Nephron progenitor cell (in vitro differentiated cells): ENCODE measurements at places on chromosomes 5 and 9.
A peak's percentile ranks its signal among the peaks of the same experiment; 100 is the strongest.

- no peak for DNase-seq
Measured at GRCh38 chr5:115733607-115734006, 82.9 kb downstream of the CDO1 start.

DNA sequence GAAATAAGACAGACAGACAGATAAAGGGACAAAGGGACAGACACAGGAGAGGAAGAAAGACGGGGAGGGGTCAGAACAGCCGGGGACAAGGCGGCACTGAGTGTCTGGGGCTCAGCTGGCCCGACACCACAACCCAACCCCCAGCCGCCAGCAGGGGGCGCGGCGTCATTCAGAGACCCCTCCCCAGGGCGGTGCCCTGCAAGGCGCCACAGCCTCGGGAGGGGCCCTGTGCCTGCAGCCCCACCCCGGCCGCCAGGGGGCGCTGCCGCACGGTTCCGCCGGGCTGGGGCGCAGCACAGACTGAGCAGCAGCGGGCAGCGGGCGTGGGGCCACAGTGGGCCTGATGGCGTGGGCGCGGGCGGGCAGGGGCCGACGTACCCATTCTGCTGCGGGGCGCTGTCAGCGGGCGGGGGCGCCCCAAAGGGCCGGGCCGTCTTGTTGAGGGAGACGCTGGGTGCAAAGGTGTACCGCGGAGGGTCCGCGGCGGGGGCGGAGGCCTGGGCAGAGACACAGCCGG, 5.9 kb downstream of the PDLIM7 start:
- peak; percentile 95 for DNase-seq

GRCh38 chr5:80866371-80866770, 93.8 kb upstream of the RASGRF2 start:
- DNase-seq: no peak

DNA sequence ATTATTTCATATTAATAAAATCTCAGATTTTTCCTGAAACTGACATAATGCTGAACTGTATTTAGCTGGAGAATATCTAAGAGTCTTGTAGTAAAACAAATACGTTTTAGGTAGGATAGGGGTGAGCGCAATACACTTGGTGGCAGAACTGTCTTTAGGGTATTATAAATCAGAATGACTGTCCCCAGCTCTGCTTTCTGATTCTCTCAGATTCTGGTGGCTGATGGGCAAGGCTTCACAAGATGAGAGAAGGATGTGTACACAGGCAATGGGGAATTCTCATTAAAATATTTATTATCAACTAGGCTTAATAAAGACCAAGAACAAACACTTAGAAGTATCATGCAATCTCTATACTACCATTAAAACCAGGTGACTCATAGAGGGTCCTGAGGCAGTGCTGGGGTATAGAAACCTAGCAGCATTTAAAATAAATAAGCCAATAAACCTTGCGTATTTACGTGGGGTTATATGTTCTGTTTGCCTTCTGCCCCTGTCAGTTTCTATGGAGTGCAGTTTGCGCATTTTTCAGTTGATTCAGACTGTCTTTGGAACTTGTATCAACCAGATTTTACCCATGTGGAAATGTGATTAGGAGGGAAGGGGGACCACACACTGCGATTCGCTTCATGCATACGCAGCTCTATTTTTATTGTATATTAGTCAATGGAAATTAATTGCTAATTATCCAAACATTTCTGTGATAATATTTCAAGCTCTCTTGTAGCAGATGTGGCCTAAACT, 1150.7 kb upstream of the WWC1 start:
- DNase-seq: no peak

DNA sequence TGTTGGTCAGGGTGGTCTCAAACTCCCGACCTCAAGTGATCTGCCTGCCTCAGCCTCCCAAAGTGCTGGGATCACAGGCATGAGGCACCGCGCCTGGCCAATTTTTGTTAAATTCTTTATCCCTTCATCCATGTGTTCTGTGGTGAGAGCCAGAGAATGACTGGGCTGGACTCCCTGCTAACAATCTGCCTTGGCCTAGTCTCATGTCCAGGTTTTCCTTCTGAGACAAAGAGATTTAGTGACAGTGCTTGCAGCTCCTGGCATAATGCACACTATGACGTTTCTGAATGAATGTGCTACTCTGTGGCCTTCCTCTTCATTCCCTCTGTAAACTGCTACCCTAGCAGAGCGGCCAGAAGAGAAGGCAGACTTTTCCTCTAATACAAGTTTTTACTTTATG, 79.3 kb downstream of the FOXD1 start:
- DNase-seq: no peak

- peak; percentile 55 for DNase-seq
Measured at GRCh38 chr9:137222190-137223077, at the start of gene RNF208. RNF208 (minus strand) TSS chr9:137222240; CDS start chr9:137221212, 1,028 bp downstream.

DNA sequence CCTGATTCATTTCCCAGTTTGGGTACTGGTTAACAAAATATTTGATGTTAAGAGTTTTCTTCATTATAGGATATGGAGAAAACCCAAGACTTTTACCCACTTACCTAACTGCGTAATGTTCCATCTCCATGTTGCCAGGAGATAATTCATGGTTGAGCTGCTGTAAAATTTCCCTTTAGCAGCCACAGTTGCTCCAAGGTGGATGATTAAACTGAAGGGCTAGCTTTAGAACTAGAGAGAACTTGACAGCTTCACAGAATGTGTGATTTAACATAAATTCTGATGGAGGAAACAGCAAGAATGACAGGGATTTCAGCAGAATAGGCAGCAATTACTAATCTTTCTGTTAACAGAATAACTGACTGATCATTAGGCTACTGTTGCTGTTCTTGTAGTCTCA, 236.1 kb downstream of the MEF2C start:
- no peak for DNase-seq

DNA sequence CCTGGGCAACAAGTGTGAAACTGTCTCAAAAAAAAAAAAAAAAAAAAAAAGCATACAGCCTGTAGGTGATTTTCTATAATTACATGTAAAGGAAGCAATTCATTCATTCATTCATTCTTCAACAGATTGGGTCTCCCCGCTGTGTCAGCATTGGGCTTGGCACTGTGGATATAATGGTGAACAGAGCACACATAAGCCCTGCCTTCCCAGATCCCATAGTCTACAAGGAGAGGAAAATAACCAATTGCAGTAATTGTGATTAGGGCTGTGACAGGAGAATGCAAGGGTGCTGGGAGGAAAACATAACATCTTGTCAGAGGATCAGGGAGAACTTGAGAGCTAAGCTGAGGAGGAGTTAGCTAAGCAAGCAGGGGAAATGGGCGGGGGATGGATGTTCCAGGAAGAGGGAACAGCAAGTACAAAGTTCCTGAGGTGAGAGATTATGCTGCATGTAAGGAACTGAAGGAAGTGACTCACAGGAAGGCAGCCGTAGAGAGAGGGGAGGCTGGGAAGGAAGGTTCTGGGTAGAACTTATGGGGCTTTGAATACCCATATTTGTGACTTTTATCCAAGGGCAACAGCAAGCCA, 24.0 kb upstream of the KLF9 start:
- no peak for DNase-seq

GRCh38 chr5:126659805-126660482, 59.2 kb downstream of the PHAX start:
- DNase-seq: no peak

DNA sequence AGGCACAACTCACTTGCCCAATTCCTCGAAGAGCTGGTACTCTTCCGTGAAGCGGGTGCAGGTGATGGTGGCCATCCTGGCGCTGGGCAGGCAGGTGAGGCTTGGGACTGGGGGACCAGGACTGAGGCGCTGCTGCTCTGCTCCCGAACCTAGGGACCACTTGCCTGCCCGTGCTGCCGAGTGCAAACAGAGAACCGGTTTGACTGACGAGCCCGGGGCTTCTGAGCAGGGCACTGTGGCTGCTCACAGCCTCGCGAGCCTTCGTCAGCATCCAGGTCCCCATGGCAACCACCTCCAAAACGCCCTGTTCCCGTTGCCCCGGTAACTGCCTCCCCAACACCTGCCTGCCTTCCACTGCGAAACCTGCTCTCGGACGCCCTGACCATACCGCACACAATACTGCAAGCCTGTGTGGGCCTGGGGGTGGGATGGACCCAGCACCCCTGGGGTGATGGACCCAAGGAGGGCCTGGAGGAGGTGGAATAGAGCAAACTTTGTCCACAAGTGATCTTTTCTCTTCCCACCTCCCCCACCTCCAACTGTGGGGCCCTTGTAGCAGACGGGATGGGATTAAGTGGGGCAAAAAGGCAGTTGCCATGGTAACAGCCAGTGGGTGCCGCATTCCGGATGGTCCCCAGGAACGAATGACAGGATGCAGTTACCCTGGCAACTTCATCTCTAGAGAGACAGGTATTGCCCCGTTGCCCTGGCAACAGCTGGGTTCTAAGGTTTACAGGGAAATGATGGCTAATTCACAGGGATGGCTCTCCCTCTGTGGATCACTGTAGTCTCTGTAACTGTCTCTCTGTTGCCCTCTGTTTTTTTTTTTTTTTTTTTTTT, at the start of gene CAMK2A:
TSS of gene CAMK2A (minus strand) at position 223 of the 840 bp plus-strand sequence. CDS start at position 75, 148 bp downstream.
- DNase-seq: no peak

GRCh38 chr5:32058101-32058500, 116.0 kb downstream of the GOLPH3 start:
- DNase-seq: no peak

GRCh38 chr5:133235696-133236426, 184.0 kb downstream of the HSPA4 start:
- no peak for DNase-seq

DNA sequence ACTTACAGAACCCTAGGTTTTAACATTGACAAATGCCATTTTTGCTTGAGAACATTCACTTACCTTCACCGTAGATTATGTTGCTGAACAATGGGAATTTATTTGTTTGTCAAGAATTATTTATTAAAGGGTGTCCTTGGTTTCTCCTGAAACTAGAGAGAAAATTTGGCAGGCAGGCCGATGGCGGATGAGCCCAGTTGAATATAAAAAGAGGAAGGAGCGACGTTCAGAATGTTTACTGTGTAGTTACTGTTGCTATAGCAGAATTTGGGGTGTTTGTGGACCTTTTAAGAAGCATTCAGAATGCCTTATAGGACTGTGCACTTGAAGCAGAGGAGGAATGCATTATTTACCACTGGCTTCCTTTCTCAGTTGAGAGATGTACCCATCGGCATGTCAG, 268.2 kb downstream of the CDH10 start:
- DNase-seq: no peak

DNA sequence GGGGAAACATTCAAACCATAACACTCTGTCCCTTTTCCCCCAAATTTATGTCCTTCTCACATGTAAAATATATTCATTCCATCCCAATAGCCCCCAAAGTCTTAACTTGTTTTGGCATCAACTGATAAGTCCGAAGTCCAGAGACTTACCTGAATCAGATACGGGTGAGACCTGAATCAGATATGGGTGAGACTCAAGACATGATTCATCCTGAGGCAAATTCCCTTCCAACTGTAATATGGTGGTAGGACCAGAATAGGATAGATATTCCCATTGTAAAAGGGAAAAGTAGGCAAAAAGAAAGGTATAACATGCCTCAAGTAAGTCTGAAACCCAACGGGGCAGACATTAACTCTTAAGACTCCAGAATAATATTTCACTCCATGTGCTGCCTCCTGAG, 115.6 kb upstream of the CKMT2 start:
- DNase-seq: no peak

DNA sequence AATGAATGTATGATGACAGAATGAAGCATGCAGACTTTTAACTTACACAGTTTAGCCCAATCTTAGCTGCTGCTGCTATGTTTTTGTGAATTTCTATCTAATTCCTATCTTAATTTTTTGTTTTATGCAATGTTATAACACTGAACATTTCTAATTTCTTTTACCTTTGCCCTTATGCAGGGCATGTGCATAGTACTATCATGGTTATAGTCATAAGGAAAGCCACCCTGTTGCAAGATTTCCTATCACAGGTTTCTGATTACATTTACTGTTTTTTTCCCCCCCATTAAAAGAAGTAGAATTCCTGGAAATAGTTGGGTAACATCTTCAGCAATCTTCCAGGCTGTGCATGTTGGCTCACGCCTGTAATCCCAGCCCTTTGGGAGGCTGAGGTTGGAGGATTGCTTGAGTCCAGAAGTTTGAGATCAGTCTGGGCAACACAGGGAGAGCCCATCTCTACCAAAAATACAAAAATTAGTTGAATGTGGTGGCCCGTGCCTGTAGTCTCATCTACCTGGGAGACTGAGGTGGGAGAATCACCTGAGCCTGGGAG, 164.4 kb downstream of the KDM4C start:
- no peak for DNase-seq

DNA sequence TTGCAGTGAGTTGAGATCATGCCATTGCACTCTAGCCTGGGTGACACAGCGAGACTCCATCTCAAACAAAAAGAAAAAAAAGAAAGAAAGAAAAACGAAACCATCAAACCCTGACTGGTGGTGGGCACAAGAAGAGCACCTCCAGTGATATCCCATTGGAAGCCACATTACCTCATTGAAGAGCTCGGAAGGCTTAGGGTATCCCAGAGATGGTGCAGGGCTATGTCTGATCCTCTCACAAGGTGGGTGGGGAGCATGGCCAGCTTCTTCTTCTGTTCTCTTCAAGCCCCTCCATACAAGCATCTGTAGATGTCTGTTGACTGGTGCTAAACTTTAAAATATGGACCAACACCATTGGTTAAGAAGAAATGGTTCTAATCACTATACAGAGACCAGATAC, 45.8 kb downstream of the GAS1 start:
- no peak for DNase-seq

GRCh38 chr9:69376651-69377050, 51.6 kb downstream of the ENTREP1 start:
- no peak for DNase-seq

GRCh38 chr9:122029898-122030297, 63.2 kb downstream of the TTLL11 start:
- no peak for DNase-seq

DNA sequence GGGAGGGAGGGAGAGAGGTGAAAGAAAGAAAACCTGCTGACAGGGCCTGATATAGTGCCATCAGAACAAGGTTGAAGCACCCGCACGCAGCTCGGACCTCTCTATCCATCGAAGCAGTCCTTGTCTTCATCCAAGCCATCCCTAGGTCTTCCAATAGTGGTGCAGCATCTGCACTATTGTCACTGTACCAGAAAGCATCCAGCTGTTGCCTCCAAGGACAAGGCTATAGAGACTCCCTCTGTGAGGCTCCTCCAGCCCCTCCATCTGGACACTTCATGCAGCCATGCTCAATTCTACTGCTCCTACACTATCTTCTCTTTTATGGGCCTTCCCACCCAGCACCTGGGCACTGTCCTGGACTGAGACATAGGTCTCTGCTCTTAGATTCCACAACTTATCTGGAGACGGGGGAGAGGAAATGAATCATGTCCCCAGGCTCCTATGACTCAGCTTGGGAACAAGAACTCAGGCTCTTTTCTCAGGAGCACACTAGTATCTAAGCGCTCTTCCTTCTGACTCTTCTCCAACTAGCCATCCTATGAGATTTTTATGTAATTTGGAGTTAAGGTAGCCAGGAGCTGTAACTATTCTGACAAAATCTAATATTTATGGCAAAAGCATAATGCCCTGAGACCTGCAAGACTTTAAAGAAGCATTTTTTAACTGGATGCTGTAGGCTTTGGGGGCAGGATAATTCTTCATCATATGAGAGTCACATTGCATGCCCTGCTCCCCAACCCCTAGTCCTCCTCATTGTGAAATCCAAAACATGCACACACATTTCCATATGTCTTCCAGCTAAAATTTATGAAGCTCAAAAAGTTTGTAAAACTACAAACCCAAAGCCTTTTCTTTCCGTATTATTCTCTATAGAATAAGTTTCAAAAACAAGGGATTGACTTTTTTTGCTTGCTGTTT, 446.8 kb downstream of the CCDC171 start:
- DNase-seq: no peak
